Fibroblast of lung (primary cell): ENCODE measurements at places on chromosomes 2 and 18. TPM values are rescaled to one million over a fixed set of nuclear protein-coding genes. Genes with fewer than 3 reads are reported as not detected.

DNA sequence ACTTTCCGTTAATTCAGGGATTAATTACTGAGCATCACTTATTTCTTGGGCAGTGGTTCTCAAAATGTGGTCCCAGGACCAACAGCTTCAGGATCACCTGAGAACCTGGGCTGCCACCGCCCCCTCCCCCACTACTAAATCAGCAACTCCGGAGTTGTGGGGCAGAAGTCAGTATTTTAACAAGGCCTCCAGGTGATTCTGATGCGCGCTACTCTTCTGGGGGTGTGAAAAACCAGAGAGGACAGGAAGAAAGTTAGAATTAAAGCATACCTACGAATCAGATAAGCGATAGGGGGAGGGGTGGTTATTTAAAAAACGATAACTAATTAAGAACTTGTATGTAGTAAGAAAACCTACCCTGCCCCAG lies 319 bp downstream of the ZSCAN30 start:
- DNase-seq: no peak

DNA sequence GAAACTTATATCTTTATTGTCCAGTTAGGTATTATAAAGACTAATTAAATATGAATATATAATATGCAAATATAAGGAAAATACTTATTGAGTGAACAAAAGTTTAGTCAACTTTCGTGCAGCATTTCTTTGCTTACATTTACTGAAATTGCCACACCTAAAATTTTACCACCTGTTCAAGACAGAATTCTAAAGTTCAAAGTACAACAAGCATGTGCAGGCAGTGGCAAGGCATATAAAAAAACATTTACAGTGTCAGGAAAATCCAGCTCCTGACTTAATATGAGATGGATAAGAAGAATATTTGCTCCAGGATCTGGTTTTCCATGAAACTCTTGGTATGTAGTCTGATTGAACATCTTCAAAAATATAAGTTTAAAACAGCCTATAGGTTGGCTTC lies 4.8 kb downstream of the ITPRID2 start:
- no peak for DNase-seq

DNA sequence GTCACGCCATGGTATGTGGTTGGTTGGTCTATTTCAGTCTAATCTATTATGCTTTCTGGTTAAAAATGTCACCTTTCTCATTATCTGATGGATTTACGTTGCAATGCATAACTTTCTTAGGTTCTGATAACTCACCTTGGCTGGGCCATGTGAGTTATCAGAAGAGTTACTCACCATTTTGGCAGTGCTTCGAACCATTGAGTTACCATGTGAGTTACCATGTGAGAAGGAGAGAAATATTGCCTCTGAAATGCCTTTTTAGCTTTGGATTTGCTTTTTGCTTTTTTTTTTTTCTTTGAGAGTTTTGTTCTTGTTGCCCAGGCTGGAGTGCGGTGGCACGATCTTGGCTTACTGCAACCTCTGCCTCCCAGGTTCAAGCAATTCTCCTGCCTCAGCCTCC lies 1.6 kb downstream of the SMARCAL1 start:
- DNase-seq: no peak

GRCh38 chr2:233764264-233764663 lies 4.2 kb downstream of the UGT1A1 start:
- DNase-seq: peak; percentile 78

GRCh38 chr18:3468066-3468705 lies 18.2 kb downstream of the TGIF1 start:
- no peak for DNase-seq

- DNase-seq: no peak
Measured at GRCh38 chr18:62828852-62829251, 113.5 kb downstream of the PHLPP1 start.

Gene HOXD3
- polyA plus RNA-seq: not detected in 2 replicates

Gene RESP18
- polyA plus RNA-seq: not detected in 2 replicates

DNA sequence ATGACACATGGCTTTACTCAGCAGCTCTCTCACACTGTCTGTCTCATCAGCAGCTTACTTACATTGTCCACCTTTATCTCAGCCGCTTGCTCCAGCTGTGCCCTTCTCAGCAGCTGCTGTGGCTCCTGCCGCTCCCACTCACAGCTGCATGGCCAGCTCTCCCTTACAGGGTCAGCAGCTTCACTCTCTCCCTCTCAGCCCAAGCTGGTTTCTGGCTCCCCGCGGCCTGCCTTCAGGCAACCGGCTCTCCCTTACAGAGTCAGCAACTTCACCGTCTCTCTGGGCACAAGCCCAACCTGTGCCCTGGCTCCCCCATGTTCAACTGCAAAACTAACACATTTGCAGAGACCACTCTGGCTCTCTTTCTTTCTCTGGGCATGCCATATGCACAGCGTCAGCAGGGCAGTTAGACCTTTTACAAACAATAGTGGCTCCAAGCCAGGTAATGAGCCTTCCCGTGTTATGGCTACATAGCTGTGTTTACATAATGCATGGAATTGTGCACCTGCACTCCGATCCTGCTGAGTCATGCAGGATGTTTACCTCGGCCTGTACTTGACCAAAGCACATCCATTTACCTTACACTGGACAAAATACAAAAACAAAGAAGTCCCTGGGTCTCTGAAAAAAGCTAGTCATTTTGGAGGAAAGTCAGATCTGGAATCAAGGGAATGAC lies 167.3 kb downstream of the DOK6 start:
- DNase-seq: no peak

- DNase-seq: no peak
Measured at GRCh38 chr2:85395912-85396475, 14.2 kb downstream of the CAPG start.

Gene TCF23
- not detected in 2 replicates for polyA plus RNA-seq

GRCh38 chr2:12857891-12858290 lies 141.2 kb downstream of the TRIB2 start:
- DNase-seq: no peak

- no peak for DNase-seq
Measured at GRCh38 chr18:11489266-11489899, 120.0 kb upstream of the SLC35G4 start.

GRCh38 chr2:118003396-118003824 lies 10.5 kb downstream of the CCDC93 start:
- peak; percentile 72 for DNase-seq

DNA sequence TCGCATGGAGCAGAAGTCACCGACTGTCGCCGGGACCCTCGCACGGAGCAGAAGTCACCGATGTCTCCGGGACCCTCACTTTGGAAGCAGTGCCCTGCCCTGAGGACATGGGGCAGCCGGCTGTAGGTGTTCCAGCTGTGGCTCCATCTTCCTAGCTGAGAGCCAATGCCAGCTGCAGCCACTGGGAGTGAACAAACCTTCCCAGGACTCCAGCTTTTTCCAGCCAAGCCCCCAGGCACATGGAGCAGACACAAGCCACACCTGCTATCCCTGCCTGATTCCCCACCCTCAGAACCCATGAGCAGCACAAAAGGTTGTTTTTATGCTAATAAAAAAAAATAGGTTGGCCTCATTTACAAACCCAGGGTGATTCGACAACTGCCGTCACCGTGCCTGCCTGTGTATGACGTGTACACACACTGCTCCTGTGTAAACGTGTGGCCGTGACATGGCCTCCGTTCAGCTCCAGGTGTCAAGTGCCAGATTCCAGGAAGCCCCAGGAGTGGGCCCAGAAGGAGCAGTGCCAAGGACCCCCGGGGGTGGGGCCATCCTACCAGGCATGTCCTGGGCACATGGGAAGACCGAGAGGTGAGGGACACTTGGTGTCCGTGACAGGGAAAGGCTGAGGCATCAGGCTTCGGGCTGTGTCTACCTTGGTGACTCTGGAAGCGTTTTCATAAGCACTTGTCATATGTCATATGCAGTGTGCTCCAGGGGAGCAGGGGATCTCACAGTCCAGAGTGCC lies 91.5 kb downstream of the EIPR1 start:
- no peak for DNase-seq

GRCh38 chr2:218188528-218188927 lies 21.8 kb upstream of the CXCR1 start:
- DNase-seq: no peak

Gene SERPINB10
- 0.05 and 0.08 TPM in 2 replicates for polyA plus RNA-seq

GRCh38 chr2:176158855-176159662 lies 2.0 kb downstream of the HOXD3 start:
- no peak for DNase-seq
